Calu3 (cell line): ENCODE measurements at places on chromosomes 12 and 14. TPM values are rescaled to one million over a fixed set of nuclear protein-coding genes. Genes with fewer than 3 reads are reported as not detected.

A2ML1 gene
- total RNA-seq, result 0.24 and 0.42 TPM in 2 replicates

BDKRB2 gene
- 0.27 and 0.28 TPM in 2 replicates for total RNA-seq

EIF2S1 gene
- 148 and 161 TPM in 2 replicates for total RNA-seq

DNA sequence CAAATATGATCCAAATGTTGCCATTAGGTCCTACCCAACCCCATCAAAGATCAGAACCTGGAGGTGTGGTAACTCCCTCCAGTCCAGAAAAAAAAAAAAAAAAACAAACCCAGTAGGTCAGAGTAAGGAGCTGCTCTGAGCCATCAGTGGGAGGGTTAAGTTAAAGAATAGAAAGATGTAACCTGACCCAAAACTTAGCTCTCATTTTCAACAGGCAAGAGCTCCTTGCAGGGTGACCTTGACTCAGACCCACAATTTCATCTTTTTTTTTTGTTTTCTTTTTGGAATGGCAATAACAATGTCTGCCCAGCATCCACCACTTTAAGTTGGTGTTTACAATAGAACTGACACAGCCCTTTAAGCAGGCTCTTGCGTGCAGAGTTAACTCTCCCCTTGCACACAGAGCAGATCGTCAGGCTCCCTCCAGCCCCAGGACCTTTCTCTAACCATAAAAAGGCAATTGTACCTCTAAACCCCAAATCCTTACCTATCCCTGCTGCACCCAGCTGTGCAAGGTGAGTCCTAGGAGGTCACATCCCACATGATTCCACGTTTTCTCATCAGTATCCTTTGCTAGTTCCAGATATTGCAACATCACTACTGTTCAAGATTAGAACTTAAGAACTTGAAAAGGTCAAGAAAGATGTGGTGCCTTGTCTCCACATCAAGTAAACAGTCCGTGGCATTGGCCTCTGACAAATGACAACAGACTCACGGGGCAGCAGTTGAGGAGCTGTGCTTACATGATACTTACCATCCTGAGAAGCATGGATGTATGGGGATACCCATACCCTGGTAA is 178.6 kb upstream of the EEA1 start:
- DNase-seq, result no peak
- no peaks in the 10 kb centered on the region for H3K36me3 ChIP-seq
- peaks cover under 1% of the 10 kb centered on the region for H3K4me1 ChIP-seq
- no peak overlapping the region for H3K4me3 ChIP-seq
- no peak overlapping the region for H3K27ac ChIP-seq

DNA sequence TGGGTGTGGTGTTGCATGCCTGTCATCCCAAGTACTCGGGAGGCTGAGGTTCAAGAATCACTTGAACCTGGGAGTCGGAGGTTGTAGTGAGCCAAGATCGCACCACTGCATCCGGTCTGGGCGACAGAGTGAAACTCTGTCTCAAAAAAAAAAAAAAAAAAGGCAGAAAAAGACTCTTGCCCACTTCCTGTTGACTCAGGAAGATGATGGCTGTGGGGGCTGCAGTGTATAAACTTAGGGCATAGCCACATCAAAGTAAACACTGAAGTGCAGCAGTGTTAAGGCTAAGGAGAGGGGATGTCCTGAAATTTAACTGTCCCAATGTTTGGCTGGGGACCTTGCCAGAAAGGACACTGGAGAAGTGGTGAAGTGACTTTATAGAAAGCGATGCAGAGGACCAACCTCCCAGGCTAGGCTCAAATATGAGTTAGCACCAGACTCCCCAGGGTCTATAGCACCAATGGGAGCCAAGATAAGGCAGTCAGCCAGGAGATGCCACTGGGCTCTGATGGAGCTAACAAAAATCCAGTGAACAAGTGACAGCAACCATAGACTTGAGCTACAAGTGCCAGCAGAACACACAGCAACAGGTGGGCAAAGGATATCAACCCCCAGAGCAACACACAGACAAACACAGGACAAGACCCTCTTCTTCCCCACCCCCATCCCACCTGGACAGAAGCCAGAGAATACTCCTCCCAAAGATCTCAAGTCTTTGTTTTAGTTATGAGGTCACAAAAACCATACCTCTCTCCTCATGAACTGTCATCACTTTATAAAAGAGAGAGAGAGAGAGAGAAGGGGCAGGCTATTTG is 28.0 kb downstream of the NELL2 start:
- no peaks in the 10 kb centered on the region for H3K36me3 ChIP-seq
- no peak overlapping the region for H3K4me3 ChIP-seq
- no peak for DNase-seq

DNA sequence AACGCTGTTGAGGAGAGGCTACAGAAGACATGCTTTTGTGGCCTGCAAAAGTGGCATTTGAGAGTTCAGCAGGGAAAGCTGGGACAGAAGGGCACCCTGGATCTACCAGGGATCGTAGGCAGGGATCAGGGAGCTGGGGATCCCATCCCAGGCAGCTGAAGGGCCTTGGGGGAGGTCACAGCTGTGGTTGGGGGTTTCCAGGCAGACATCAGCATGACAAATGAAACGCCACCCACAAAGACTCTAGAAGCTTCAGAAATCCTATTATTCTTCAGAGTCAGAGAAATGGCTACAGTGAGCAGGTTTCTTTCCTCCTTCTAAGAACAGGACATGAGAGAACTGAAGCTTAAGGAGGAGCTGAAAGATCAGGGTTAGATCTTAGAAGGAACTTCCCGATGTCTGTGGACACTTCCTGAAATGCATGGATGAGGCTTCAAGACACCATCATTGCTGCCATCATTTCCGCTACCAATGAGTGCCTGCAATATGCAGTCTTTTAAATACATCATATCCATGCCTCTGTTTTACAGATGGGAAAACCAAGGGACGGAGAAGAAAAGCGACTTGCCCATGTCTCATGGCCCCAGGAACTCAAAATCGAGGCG is 104.3 kb downstream of the RBM19 start:
- no peak for DNase-seq
- no peaks in the 10 kb centered on the region for H3K4me1 ChIP-seq
- H3K27me3 ChIP-seq, result no peaks in the 10 kb centered on the region
- no peak overlapping the region for H3K27ac ChIP-seq
- H3K36me3 ChIP-seq, result peaks cover 5% of the 10 kb centered on the region

DNA sequence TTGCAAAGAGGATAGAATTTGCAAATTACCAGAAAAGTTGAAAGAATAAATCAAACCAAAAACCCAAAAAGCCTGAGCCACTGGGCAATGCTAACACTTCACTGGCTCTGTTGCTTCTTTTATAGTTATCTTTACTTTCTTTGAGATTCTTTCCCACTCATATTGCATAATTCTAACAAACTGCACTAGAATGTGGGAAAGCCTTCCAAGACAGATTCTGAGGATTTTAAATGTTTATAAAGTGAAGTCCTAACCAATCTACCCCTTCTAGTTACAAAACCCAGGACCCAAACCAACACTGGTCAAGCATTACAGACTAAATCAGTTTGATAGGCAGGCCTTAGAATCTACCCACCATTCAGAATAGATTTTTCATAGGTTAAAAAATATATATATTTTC is 150.9 kb downstream of the MED13L start:
- no peaks in the 10 kb centered on the region for H3K27me3 ChIP-seq
- H3K36me3 ChIP-seq, result no peaks in the 10 kb centered on the region
- no peak overlapping the region for H3K4me3 ChIP-seq
- peaks cover 10% of the 10 kb centered on the region for H3K4me1 ChIP-seq
- DNase-seq, result no peak

- peak; percentile 15 for DNase-seq
- no peak overlapping the region for H3K4me3 ChIP-seq
- H3K27ac ChIP-seq, result no peak overlapping the region
- H3K4me1 ChIP-seq, result peaks cover 45% of the 10 kb centered on the region
Measured at GRCh38 chr12:54134850-54135249, 53.9 kb downstream of the SMUG1 start.
